Tongue (tissue), 3 donors: ENCODE measurements at places on chromosomes 6 and 20. TPM values are rescaled to one million over a fixed set of nuclear protein-coding genes. Genes with fewer than 3 reads are reported as not detected.

DNA sequence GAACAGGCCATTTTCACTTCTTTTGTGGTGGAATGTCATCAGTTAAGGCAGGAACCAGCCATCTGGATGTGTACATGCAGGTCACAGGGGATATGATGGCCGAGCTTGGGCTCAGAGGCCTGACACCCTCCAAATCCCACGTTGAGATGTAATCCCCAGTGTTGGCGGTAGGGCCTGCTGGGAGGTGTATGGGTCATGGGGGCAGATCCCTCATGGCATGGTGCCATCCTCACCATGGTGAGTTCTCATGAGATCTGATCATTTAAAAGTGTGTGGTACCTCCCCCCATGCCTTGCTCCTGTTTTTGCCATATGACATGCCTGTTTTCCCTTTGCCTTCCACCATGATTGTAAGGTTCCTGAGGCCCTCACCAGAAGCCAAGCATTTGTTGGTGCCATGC, 26.8 kb downstream of the WDR27 start:
- DNase-seq, result no peak

DNA sequence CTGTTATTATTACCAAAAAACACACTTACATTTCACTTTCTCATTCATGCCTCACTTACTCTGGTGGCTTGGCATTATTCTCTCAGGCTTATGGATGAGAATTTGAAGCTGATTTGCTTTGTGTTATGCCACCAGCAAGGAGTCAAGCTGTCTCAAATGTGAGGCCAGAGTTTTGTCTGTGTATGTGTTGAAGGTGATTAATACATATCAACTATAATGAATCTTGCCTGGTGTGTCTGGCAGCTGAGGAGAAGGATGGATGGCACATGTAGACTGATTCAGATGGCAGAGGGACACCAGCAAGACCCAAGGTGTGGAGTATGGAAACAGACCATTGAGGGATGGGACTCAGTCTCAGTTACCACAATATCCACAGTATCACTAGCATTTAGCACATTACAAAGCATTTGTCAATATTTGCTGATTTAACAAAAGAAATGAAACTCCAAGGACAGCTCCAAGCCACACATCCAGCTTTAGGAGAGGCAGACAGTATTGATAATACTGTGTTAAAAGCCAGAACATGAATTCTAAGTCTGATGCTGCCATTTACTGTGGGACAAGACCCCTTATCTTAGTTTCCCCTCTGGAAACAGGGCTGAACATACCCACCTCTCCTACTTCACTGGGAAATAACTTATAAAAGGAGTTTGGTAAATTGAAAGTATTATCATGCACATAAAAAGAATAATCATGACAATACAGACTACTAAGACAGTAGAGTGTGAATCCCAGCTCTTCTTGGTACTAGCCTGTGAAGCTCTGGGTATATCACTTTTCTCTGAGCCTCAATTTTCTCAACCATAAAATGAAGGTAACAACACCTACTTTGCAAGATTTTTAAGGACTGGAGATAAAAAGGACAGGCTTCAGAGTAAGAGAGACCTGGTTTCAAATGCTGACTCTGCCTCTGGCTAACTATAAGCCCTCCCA, 11.2 kb downstream of the BCL2L1 start:
- DNase-seq, result no peak

- DNase-seq, result no peak
These were observed 96.1 kb downstream of the SMLR1 start for GRCh38 chr6:130923350-130923749.

GRCh38 chr20:48733296-48733790, 94.5 kb downstream of the PREX1 start:
- no peak for DNase-seq

- DNase-seq, result peak; percentile 92
These were observed 304.4 kb downstream of the PREX1 start for GRCh38 chr20:48523191-48523995.

DNA sequence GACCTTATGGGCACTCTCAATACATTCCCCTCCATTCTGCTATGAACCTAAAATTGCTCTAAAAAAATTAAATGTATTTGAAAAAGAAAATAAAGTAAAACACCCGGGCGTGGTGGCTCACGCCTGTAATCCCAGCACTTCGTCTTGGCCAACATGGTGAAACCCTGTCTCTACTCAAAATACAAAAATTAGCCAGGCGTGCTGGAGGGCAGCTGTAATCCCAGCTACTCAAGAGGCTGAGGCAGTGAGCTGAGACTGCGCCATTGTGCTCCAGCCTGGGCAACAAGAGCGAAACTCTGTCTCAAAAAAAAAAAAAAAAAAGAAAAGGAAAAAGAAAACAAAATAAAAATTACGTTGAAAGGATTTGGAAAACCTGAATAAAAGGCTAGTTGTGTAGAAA, 60.5 kb downstream of the CD164 start:
- DNase-seq, result no peak

GRCh38 chr6:161745594-161746141, 471.8 kb upstream of the AGPAT4 start:
- DNase-seq, result peak; percentile 23

- peak; percentile 30 for DNase-seq
These were observed 17.4 kb downstream of the POPDC3 start for GRCh38 chr6:105162377-105162776.

- DNase-seq, result no peak
These were observed 152.7 kb upstream of the SLC22A16 start for GRCh38 chr6:110629153-110629552.

DNA sequence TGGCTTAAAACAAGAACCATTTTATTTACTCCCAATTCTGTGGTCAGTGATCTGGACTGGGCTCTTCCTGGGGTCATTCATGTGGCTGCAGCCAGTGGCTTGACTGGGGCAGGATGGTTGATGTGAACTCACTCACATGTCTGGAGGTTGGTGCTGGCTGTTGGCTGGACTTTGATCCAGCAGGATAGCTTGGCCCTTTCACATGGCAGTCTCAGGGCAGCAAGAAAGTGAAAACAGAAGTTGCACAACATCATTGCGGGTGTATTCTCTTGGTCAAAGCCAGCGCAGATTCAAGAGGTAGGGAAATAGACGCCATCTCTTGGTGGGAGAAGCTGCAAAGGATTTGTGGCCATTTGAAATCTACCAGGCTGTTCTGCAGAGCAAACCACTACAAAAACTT, 77.2 kb downstream of the MDGA1 start:
- no peak for DNase-seq

GRCh38 chr6:169859978-169860703, 108.7 kb downstream of the ERMARD start:
- no peak for DNase-seq

GRCh38 chr20:37347891-37348791, 2.2 kb downstream of the SRC start:
- no peak for DNase-seq

GRCh38 chr6:52603000-52603795, 26.3 kb upstream of the TRAM2 start:
- DNase-seq, result no peak

GRCh38 chr6:109303640-109304283, 78.5 kb downstream of the CD164 start:
- no peak for DNase-seq

DNA sequence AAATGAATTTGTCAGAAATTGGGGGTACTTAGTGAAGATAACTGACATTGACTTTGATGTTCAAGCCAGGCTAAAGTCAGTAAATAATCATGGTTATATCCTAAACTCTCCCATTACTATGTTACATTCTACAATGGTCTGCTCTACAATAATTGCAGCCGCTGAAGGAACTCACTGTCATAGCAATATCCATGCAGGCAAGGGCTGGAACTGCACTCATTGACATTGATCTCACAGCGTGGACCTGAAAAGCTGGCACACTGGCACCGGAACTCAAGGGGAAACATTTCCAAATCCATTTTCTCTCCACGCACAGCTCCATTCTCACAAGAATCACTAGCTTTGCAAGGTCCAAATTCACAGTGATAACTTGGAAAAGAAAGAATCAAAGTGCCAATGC, 702.7 kb downstream of the EYS start:
- no peak for DNase-seq

DNA sequence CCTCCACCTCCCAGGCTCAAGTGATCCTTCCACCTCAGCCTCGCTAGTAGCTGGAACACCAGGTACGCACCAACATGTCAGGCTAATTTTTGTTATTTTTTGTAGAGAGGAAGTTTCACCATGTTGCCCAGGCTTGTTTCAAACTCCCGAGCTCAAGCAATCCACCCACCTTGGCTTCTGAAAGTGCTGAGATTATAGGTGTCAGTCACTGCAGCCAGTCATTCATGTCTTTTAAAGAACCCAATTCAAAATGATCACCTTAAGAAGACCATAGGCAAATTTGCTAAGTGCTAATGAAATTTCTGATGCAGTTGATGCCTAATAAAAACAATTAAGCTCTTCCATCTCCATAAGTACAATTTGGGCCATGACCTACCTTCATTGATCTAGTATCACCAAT, 2.6 kb upstream of the VNN2 start:
- DNase-seq, result no peak

DNA sequence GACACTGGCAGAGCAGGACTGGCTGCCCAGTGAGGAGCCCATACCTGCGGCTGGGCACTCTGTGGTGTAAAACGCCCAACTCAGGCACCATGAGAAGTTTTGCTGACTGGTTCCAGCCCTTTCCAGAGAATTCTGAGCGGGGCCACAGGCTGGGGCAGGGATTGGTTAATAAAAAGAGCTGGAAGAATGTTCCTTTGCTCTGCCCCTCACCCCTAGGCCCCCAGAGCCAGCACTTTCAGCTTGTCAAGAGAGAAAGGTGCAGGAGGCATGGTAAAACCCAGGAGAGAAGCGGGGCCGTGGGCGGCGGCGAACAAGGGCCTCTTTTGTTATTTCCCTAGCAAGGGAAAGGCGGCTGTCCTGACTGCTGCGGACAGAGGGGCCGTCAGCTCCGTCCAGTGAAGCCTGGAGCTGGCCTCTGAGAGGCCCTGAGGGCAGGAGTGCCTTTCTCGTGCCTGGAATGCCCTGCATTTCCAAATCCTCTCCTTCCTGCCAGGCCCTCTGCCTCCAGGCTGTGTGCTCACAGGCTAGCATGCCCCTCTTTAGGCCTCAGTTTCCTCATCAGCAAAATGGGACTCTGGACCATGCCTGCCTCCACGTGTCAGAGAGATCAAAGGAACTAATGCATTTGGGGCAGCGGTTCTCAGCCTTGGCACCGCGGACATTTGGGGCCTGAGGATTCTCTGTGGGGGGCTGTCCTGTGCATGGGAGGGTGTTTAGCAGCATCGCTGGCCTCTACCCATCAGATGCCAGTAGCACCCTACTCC, 12.9 kb downstream of the SLC13A3 start:
- DNase-seq, result no peak

DNA sequence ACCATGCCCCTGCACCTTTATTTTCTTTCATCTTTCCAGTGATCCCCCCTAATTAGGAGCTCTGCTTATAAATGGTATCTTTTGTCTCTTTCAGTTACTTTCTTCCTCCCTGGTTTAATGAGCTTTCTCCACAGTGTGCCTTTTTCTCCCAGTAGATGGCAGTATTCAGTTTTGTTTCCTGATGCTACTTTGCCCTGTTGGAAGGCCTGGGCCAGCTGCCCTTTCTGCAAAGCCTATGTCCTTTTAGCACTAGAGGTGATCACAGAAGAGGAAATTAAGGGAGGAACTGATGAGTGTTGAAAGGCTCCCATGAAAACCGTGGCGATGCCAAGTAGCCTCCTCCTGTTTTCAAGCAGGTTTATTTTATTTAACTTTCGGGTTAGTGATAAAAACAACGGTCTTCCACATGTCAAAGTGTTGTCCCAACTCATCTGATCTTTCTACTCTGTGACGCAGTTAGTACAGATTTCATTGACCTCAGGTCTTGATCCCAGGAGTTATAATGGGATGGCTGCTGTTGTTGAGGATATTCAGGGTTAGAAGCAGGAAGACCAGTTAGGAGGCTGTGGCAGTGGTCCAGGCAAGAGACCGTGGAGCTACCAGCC, 184.2 kb upstream of the BMP2 start:
- DNase-seq, result peak; percentile 79

- DNase-seq, result peak; percentile 50
These were observed 68.7 kb upstream of the MYL9 start for GRCh38 chr20:36472637-36473090.

DNA sequence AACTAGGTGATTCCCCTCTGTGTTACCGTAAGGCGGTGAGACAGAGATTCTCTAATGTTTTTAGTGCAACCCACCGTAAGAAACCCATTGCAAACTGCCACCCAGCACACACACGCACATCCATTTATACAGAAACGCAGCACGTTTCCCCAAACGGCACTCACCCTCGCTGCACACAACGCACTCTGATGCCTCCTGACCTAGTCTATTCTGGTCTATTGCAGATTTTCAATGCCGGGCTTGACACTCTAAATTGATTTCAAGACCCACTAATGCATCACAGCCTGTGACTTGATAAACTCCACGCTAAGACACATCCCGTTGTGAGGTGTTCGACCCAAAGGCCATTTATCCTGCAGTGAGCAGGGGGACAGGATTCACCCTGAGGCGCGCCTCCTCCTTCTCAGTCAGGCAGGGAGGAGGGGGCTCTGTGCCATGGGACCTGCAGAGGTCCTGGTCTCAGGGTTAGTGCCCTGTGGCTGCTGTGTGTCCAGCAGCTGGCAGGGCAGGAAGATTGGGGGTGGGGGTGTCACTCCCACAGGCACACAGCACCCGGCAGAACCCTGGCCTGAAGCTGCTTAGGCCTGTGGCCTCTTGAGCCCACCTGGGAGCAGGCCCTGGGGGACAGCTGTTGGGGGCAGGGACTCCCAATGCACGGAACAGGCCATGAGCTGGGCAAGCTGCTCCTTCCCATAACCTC, 335.6 kb downstream of the PREX1 start:
- no peak for DNase-seq

- DNase-seq, result no peak
These were observed 248.4 kb upstream of the AGPAT4 start for GRCh38 chr6:161522276-161522675.

DNA sequence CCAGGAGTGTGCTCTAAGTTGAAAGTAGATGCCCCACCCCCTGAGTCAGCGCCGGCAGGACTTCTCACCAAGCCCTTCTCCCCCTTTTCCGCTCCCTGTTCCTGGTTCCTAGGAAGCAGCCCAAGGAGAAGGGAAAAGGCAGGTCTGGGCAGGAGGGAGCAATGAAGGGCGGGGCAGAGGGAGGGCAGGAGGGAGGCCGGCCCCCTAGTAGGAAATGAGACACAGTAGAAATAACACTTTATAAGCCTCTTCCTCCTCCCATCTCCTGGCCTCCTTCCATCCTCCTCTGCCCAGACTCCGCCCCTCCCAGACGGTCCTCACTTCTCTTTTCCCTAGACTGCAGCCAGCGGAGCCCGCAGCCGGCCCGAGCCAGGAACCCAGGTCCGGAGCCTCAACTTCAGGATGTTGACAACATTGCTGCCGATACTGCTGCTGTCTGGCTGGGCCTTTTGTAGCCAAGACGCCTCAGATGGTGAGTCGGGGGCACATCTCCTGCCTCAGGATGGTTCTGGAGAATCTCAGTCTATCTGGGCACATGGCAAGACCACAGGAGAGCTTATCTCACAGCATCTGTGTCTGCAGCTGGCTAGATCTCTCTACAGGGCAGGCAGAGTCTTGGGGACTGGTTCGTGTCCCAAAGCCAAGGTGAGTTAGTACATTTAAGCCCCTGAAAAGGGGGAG, at the start of gene PROCR:
PROCR (plus strand) TSS at position 320 of the 681 bp plus-strand sequence; CDS start at position 403, 83 bp downstream.
- peak; percentile 82 for DNase-seq

GRCh38 chr6:81708113-81708699, 44.3 kb downstream of the TENT5A start:
- DNase-seq, result peak; percentile 42

Gene HLA-DOB
- 1.4 TPM for total RNA-seq

Gene EPPIN
- total RNA-seq, result not detected

Gene PSMB1
- 154 TPM for total RNA-seq

Gene CDH26
- total RNA-seq, result 3.4 TPM

Gene GSTA3
- not detected for total RNA-seq

Gene VARS1
- 42.5 TPM for total RNA-seq

Gene CST9L
- not detected for total RNA-seq

Gene RAB32
- 19.8 TPM for total RNA-seq

Gene CRISP3
- 100 TPM for total RNA-seq

Gene HRH3
- total RNA-seq, result 0.62 TPM

Gene SLC39A7
- total RNA-seq, result 70.4 TPM

Gene OXT
- not detected for total RNA-seq
